Lower leg skin (tissue), 4 donors: ENCODE measurements at places on chromosomes 3 and 15. TPM values are rescaled to one million over a fixed set of nuclear protein-coding genes. Genes with fewer than 3 reads are reported as not detected.

DNA sequence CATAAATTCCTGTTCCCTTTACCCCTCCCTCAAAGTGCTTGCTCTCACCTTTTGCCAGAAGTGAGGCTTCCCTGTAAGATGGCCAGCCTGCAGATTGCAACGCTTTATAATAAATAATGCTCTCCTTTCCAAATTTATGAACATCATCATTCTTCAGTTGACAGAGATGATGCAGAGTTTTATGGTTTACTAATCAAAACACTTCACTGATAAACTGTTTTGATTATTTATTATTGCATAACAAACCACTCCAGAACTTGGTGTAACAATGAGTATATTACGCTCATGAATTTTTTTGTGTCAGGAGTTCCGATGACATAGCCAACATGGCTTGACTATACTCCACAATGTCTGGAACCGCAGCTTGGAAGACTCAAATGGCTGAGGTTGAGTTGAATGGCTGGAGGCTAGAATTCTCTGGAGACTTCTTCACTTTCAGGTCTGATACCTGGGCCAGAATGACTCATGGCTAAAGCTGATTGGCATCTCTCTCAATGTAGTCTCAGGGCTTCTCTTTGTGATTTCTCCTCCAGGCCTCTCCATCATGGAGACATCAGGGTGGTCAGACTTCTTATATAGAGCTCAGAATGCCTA, 27.3 kb upstream of the TGFBR2 start:
- no peak for DNase-seq

The SLC12A1 gene
- not detected for total RNA-seq

The LRRC15 gene
- total RNA-seq = 21.0 TPM

DNA sequence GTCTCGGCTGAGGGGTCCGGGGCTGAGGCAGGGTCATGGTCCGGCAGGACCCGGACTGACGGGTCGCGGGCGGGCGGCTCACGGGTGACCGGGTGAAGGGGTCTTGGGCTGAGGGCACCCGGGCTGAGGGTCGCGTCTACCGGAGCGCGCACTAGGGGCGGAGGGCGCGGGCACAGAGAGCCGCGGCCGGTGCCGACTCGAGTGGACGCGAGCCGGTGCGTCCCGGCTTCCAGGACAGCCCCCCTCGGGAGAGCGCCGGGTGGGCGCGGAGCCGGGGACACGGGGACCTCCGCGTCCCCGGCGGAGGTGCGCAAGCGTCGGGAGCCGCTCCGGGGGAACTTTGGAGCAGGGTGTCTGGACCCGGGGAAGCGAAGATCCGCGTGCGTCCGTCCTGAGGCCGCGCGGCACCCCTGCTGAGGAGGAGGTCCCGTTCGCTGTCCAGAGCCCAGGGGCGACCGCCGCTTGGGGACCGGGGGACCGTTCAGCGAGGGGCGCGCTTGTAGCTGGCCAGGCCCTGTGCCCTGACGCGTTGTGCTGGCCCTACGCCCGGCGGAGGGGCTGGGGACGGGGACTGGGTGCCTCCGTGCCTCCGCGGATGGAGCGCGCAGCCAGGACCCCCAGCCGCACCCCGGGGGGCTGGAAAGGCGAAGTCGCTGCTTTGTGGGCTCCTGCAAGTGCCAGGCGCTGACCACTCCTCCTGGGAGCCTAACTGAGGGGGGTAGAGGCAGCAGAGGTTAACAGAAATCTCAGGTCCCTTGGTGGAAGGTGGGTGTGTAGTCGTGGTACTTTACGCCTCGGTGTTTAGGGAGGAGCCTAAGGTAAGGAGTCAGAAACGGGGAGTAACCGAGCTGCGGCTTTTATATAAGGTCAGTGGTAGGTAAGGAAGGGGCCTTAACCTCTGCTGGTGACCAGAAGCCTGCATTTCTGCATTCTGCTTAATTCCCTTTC, at the start of gene PPARG:
Gene PPARG (plus strand): TSS at position 889 of the 948 bp plus-strand sequence. CDS start 90,642 bp downstream, outside the sequence.
- peak; percentile 87 for DNase-seq

The NEO1 gene
- total RNA-seq = 87.3 TPM

The PCSK6 gene
- total RNA-seq = 20.1 TPM

The COL7A1 gene
- total RNA-seq = 189 TPM

The DLL4 gene
- 8.3 TPM for total RNA-seq

GRCh38 chr3:66501483-66502244, 842 bp upstream of the LRIG1 start:
- DNase-seq = no peak

- DNase-seq = no peak
Measured at GRCh38 chr15:81054236-81054635, 53.5 kb downstream of the TLNRD1 start.

DNA sequence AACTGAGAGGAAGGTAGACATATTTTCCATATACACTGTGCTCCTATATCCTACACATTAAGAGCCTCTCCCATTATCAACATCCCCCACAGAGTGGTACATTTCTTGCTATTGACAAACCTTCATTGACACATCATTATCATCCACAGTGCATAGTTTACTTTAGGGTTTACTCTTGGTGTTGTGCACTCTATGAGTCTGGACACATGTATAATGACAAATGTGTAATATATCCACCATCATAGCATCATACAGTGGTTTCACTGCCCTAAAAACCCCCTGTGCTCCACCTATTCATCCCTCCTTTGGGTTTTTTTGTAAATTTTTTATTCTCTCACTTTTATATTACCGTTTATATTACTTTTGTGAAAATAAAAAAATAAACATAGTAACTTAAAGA, 22.2 kb upstream of the CLDN18 start:
- DNase-seq = no peak

DNA sequence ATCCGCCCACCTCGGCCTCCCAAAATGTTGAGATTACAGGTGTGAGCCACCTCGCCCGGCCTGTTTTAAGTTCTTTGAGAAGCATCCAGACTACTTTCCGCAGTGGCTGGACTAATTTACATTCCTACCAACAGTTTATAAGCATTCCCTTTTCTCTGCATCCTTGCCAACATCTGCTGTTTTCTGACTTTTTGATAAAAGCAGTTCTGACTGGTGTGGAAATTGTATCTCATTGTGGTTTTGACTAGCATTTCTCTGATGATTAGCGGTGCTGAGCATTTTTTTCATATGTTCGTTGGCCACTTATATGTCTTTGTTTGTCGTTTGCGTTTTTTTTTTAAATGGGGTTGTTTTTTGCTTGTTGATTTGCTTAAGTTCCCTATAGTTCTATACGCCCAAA, 208.4 kb upstream of the DPPA4 start:
- no peak for DNase-seq

The EIF2A gene
- 223 TPM for total RNA-seq

DNA sequence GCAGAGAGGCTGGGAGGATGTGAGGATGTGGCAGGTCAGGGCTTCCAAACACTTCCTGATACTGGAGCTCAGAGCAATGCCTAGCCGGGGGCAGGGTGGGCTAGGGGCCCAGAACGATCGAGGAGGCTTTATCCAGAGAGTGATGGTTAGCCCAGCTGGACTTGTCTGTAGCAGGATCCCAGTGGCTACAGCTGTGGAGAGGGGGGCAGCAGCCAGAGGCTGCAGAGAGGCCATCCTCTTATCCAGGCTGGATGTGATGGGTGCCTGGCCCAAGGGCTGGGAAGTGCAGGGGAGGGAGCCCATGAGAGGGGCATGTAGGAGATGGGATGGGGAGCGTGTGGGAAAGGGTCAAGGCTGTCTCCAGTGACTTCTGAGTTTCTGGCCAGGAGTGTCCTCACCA, 4.6 kb downstream of the PARP3 start:
- no peak for DNase-seq

GRCh38 chr3:144810160-144810559, 838.5 kb downstream of the DIPK2A start:
- DNase-seq = no peak

- DNase-seq = no peak
Measured at GRCh38 chr3:27688053-27688452, 34.1 kb downstream of the EOMES start.

The LRRC31 gene
- not detected for total RNA-seq

DNA sequence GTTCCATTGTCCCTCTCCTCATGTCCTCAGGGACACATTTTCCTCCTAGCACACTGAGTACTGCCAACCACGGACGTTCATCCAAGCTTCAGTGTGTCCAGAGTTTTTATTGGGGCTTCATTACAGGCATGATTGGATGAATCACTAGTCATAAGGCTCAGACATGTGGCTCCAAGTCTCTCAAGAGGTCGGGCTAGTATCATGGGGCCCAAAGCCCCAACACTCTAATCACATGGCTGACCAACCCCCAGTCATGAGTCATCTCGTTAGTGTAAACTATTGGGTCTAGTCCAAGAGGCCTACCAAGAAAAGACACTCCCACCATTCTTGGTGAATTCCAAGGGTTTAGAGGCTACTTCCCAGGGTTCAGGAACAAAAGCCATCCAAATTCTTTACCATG, 4.4 kb downstream of the TERC start:
- no peak for DNase-seq

The RTP1 gene
- total RNA-seq = not detected

- DNase-seq = no peak
Measured at GRCh38 chr3:87691109-87691508, 367.7 kb downstream of the CGGBP1 start.

DNA sequence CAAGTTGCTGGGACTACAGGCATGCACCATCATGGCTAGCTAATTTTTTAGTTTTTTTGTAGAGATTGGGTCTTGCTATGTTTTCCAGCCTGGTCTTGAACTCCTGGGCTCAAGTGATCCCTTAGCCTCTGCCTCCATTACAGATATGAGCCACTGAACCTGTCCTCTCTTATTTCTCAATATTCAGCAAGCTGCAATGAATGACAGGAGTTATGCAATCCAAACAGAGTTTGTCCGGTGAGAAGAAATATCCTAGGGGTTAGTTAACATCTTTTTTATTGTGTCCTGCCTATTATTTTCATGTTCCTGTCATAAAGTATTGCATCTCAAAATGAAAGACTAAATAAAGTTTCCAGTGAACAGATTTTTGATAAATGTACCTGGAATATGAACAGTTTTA, 1161.4 kb downstream of the OTOL1 start:
- DNase-seq = no peak

The HIGD1A gene
- total RNA-seq = 45.1 TPM

The UBE2E2 gene
- total RNA-seq = 32.3 TPM

GRCh38 chr3:184620475-184621119, 59.0 kb downstream of the EPHB3 start:
- no peak for DNase-seq

DNA sequence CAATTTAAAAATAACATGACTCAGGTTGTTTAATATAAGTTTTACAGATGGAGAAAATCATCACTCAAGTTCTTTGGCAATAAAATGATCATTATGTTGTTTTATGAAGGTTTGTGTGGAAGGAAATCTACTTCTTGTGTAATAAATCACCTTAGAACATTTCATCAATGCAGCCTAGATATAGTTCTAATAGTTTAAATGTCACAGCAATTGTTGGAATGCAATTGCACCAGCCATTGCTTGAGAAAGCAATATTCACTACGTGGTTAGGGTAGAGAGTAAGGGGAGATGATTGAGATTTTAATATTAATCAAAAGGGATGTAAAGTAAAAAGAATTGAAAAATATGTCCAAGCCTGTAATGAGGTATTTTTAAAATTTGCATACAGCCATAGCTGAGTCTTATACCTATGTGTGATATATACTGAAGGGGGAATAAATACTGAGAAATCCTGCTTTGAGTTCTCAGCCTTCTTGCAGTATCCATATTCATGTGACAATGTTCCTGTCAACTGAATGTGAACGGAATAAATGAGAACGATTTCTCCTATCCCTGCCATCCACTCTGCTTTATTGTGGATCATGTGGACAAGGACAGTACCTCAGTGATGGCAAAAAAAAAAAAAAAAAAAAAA, 257.9 kb downstream of the OTOL1 start:
- DNase-seq = no peak

DNA sequence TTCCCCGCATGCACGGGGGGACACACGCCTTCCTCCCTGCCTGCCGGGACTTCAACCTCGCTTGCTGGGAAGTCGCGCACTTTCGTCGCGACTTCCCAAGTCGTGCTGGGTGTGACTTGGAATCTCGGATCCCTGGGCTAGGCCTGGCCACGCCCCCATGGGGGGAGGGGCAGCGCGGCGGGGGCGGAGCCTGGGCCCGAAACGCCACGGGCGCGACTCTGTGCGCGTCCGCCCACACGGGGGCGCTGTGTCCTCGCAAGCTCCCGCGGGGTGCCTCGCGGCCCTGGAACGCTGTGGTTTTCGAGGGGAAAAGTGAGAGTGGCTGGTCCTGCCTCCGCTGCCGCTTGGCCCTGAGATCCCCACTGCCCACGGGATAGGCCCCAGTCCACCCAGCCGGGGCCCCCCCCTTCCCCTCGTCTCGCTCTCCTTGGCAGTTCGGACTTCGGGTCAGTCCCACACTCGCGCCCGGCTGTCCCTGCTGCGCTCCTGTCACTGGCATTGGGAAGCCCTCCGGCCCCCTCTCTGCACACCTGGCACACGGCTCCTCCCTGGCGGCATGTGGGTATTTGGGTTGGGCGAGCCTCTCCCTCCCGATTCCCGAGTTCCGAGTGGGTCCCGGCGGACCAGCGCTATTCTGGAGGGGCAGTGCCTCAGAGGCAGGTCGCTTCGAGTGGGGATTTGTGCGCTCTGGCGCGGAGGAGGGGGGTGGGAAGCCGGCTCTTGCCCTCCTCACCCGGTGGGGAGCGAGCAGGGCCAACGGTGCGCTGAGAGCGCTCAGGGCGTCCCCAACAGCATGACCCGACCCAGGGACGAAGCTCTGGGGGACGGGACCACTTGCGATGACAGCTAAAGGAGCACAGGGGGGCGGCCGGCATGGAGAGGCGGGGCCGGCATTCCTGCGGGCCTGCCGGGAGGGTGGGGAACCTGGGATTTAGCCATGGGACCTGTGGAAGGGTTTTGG, 23.6 kb downstream of the SEC61A1 start:
- peak; percentile 97 for DNase-seq

GRCh38 chr3:171258316-171258715, 201.9 kb downstream of the TNIK start:
- no peak for DNase-seq

DNA sequence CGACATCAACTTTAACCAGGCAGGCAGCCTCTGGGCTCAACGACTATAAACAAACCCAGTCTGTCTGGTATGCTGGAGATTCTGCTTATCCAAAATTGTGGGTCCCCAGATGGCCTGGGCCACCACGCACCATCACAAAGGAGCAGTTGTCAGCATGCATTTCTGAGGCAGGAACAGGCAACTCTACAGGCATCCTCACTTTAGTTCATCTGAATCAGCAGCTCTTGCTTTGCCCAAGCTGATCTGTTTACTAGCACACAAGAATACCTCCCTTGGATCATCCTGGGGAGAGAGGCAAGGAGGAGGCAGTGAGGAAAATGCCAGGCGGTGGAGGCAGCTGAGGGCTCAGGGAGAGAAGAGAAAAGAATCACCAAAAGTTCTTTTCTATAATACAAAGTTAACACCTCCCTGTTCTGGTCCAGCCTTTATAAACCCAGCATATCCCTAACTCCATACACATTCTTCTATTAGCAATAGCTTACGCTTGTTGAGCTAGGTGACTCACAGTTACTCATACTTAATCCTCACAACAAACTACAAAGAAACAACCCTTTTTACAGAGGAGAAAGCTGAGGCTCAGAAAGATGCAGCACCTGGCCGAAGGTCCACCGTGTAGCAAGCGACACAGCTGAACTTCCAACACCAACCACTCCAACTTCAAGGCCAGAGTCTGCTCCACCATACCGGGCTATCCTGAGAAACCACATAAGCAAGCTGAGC, 33.6 kb downstream of the ZDHHC3 start:
- DNase-seq = no peak
